Daoy (cell line): ENCODE measurements at places on chromosomes 7 and 10. TPM values are rescaled to one million over a fixed set of nuclear protein-coding genes. Genes with fewer than 3 reads are reported as not detected.

Gene WIPF3
- not detected in 2 replicates for total RNA-seq

Gene TRIL
- 0.11 and 0.15 TPM in 2 replicates for total RNA-seq

Gene PMPCB
- 211 and 222 TPM in 2 replicates for total RNA-seq

Gene PWWP2B
- 6.7 and 9.5 TPM in 2 replicates for total RNA-seq

Gene MXI1
- total RNA-seq, result 4.3 and 6.5 TPM in 2 replicates

Gene ADARB2
- total RNA-seq, result 0.11 and 0.39 TPM in 2 replicates

Gene ELN
- 0.06 and 0.23 TPM in 2 replicates for total RNA-seq

Gene C10orf105
- total RNA-seq, result not detected in 2 replicates
